ENCODE measurements at places on chromosomes 1 and 21. TPM values are rescaled to one million over a fixed set of nuclear protein-coding genes. Genes with fewer than 3 reads are reported as not detected.
A peak's percentile ranks its signal among the peaks of the same experiment; 100 is the strongest.

GRCh38 chr1:18529714-18530113, 49.0 kb downstream of the KLHDC7A start:
- DNase-seq = no peak

GRCh38 chr1:209062863-209063262, 520.7 kb upstream of the CAMK1G start:
- no peak for DNase-seq

The C4BPA gene
- 17.2 TPM for total RNA-seq

DNA sequence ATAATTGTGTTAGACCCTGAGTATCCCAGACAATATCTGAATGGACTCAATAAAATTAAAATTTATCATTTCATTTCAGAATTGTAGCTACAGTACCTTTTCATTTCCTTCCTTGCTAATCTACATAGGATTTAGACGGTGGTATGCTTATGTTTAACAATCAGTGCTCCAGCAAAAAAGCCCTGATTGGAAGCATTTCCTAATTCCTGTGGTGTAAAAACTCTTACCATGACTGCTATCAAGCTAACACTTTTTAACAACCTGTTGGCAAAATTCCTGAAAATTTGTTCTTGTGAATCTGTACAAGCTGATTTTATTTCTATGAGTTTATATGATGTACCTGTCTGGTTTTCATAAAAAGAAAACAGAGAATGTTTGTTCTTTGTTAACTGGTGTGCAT, 5.2 kb upstream of the FNBP1L start:
- DNase-seq = no peak

- no peak for DNase-seq
Measured at GRCh38 chr1:30258876-30259275, 464.5 kb downstream of the MATN1 start.

- peak; percentile 24 for DNase-seq
Measured at GRCh38 chr1:231933711-231934626, 307.4 kb downstream of the DISC1 start.

DNA sequence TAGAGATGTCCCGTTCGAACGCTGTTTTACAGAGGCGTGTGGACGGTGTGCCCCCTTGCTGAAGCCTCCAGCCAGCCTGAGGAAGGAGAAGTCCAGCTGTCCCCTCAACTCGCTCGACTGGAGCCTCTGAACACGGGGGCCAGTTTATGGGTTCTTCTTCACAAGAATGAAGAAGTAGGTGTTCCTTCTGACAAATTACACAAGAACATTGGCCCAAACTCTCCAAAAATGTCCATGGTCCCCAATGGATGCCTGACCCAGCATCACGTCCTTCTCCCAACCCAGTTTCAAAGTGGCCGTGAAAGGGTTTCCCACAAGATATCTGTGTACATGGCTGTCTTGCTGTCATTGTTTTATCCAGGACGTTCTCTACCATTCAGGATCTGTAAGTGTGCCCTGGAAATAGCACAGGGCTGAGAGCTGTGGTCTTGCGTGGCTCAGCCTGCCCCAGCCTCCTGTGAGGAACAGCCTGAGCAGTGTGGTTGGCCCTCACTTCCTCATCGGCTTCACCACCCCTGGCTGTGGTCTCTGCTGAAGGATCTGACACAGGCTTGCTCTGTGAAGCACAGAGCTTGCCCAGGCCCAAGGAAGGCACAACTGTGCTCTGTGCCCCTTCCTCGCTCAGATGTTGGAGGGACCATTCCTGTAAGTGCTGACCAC, 1.0 kb upstream of the S100B start:
- DNase-seq = no peak
